Cerebellar cortex (tissue), 1 donor: ENCODE measurements at places on chromosomes 2 and 18.

- no peak for DNase-seq
Measured at GRCh38 chr2:165277860-165278656, 38.8 kb downstream of the SCN2A start.

DNA sequence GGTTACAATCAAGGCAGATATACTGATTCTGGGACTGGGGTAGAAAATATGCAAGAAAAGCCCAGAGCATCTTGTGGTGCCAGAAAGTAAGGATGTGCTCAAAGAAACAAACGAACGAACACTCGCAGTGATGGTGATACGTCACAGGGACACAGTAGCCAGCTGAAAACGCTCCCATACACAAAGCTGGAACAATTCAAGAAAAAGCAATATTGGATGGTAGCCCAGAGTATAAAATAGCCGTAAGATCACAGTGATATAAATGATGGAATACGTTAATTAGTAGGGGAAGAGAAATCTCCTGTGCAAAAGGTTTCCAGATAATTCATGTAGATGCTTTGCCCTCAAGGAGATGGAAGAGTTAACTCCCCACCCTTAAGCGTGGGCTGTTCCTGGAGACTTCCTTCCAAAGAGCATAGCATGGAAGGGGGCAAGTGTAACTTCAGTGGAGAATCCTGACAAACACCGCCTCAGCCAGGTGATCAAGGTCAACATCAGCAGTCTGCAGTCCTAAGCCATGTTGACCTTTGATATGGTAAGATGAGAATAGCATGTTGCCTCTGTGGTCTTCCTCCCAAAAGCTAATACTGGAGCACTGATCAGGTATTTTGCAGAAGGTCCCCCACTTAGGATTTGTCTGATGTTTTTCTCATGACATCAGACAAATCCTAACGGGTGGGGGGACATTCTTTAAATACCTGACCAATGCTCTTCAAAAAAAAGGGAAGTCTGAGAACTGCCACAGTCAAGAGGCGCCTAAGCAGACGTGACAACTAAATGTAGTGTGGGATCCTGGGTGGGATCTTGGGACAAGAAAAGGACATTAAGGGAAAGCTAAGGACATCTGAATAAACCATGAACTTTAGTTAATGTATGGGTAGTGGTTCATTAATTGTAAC is 99.0 kb downstream of the NCK2 start:
- no peak for DNase-seq

DNA sequence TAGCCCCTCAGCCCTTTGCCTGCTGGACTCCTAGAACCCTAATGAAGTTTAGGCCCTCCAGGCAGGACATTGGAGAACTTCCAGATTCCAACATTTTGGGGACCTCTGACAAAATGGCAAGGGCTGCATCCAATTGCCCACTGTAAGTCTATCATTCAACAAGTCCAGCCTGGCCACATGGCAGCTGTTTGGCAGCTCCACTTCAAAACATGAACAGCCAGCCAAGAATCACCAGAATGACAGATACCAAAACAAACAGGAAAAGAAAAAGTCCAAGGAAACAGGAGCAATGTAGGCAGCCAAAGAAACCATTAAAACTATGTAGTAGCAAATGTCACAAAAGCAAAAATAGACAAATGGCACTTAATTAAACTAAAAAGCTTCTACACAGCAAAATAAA is 25.5 kb downstream of the SLC4A5 start:
- no peak for DNase-seq

GRCh38 chr2:71216501-71216900 is 10.4 kb downstream of the PAIP2B start:
- DNase-seq = no peak

- no peak for DNase-seq
Measured at GRCh38 chr18:58520969-58521368, 107.9 kb downstream of the ALPK2 start.

DNA sequence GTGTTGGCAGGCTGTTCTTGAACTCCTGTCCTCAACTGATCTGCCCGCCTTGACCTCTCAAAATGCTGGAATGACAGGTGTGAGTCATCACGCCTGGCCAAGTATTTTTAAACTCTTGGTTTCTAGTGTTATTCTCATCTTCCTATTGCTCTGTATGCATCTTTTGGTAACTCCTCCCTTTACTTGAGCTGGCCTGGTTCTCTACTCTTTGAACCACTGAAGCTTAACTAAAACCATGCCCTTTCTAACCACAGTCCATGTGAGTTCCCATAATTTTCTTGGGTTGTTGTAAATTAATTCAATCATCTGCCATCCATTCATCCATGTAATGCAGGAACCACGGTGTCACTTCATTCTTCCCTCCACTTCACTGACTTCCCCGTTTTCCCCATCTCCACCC is 1131.3 kb downstream of the DPP10 start:
- no peak for DNase-seq

DNA sequence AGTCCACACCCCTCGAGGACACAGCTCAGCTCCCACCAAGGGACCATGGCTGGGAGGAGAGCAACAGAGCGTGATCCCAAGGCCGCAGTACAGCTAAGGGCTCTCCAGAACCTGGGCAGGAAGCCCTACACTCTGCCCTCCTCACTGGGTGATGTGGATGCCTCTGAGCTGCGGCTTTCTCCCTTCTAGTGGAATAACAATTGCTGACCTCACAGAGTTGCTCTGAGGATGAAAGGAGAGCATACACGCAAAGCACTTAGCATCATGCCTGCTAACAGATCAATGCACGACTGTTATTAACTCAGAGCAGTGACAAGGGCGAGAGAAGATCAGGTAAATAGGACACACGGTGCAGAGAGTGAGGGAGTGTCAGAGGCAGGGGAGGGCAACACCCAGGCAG is 74.2 kb downstream of the ZFP36L2 start:
- no peak for DNase-seq

DNA sequence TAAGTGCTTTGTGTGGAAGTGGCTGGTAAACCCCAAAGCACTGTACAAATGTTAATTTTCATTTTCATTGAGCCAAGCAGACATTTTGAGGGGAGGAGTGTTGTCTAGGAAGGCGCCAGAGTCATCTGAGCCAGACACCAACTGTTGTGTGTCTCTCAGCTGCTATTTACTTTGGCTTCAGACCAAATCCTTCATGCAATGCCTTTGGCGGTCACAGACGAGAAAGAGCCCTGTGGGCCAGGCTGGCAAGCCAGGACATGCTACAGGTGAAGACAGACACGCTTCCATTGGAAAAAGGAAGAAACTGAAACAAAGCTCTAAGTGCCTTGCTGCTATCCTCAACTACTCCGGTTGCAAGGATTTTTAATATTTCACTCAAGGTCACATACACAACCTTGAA is 115.4 kb upstream of the CDC42EP3 start:
- DNase-seq = no peak

GRCh38 chr18:36693931-36694620 is 134.7 kb downstream of the TPGS2 start:
- no peak for DNase-seq

GRCh38 chr2:189673661-189674373 is 653 bp upstream of the ANKAR start:
- peak; percentile 47 for DNase-seq

DNA sequence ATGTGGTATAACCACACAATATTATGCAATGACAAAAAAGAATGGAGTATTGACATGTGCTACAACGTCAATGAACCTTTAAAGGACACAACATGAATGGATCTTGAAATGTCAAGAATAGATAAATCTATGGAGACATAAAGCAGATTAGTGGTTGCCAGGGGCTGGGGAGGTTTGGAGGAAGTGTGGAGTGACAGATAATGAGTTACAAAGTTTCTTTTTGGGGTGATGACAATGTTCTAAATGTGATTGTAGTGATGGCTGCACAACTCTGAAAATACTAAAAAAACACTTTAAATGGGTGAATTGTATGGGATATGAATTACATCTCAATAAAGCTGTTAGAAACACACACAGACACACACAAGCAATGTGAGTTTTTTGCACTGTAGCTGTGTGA is 37.4 kb upstream of the C1D start:
- no peak for DNase-seq

DNA sequence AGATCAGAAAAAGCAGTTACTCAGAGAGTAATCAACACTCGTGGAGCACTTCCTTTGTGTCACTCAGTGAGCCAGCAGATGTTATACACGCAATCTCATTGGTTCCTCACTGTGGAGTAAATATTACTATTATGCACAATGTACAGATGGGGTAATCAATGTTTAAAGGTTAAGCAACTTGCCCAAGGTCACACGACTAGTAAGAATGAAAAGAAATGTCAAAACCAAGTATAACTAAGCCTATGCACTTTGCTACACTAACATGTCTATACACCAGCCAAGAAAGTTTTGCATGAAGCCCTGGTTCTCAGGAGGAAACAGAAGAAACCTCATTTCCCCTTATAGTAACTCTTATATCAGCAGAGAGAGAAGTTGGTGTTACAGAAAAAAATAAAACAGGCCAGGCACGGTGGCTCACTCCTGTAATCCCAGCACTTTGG is 5.4 kb downstream of the METTL21A start:
- no peak for DNase-seq

GRCh38 chr2:84942964-84943421 is 28.0 kb upstream of the KCMF1 start:
- DNase-seq = no peak

DNA sequence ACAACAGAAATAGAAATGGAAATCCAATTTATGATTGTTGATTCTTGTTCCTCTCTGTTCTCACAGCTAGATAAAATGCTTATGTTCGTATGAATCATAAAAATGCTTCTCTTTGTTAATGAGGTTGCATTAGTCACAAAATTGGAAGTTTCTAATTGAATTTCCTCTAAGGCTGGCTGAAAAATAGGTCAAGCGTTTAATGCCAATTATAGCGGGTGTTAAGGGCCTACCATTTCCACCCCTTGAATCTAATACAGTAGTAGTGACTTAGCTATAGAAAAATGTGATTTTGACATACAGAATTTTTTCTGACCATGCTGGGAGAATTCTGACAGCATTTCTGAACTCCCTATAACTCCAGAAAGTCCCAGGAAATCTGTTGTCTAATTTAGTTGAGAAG is 107.1 kb downstream of the TTN start:
- no peak for DNase-seq

GRCh38 chr2:12675801-12676200 is 40.9 kb upstream of the TRIB2 start:
- no peak for DNase-seq

- DNase-seq = peak; percentile 15
Measured at GRCh38 chr2:56077359-56077915, 106.4 kb upstream of the CCDC85A start.

DNA sequence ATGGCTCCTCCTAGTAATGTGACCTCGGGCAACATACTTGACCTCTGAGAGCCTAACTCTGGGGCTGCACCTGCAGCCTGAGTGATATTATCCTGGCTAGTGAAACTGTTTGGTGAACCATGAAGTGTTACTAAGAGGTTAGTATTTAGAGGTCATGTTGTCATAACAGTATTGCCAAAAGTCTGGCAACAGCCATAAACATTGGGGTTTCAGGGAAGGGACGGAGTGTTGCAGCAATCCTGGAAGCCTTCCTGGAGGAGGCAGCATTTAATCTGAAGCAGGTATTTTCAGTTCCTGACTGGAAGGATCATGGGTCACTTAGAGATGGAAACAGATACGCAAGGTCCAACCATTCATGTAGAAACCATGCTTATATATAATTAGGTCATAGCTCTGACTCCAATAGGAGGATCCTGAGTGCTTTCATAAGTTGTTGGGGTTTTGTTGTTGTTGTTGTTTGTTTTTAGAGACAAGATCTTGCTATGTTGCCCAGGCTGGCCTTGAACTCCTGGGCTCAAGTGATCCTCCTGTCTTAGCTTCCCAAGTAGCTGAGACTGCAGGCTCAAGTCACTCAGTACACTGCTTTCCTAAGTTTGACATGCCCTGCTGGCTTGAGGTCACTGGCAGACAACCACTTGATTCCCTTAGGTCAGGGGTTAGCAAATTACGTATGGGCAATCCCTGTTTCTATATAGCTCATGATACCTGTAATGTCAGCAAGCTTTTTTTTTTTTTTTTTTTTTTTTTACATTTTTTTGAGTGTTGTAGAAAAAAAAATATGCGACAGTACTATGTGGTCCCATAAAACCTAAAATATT is 21.5 kb downstream of the GPR39 start:
- no peak for DNase-seq

DNA sequence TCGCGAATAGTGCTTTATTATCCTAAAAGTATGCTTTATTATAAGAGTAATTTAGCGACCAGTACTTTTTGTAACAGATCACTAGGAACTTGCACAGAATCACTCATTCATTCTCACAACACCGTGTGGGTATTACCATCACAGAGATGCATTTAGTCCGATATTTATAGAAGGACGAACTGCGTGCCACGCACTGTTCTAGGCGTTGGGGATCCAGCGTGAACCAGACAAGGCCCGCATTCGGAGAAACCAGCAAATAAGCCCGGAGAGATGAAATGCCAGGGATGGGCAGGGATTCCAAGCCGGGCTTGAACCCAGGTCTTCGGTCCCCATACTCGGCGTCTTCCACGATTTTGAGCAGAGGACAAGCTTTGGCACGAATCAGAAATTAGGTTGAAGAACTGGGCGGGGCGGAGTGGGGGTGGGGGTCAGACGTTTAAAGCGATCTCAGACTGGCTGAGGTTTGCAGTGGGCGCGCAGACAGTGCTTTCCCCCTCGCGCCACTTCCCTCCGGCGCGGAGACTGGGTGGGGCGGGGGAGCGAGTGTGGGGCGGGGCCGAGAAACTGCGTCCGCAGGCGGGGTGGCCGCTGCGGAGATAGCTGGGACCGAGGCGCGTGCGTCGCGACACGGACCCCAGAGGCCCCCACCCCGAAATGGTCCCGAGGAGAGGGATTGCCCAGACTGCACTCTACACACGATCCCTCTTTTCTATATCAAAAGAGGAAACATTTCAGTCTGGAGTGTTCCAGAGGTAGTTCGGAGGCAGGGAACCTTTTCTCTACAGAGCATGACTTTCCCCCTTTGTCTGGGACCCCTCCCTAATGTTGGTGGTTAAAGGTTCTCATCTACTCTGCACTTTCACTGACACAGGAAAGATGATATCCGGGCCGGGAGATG is 1.1 kb upstream of the CXCR4 start:
- DNase-seq = no peak

DNA sequence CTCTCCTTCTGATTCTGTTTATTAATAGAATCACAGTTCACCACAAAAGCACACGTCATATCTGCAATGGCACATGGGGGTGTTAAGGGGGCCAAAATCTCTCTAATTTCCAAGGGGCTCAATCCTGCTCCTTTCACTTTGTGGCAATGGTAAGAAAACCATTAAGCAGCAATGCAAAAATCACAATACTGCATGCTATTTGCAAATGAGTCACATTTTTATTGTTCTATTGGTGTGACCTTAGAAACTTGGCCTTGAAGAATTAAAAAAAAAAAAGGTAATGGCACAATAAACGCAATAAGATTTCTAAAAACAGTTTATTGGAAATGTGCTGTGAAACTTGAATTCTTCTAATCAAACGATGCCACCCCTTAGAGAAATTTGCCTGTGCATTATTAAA is 251.5 kb downstream of the ZNF521 start:
- no peak for DNase-seq

DNA sequence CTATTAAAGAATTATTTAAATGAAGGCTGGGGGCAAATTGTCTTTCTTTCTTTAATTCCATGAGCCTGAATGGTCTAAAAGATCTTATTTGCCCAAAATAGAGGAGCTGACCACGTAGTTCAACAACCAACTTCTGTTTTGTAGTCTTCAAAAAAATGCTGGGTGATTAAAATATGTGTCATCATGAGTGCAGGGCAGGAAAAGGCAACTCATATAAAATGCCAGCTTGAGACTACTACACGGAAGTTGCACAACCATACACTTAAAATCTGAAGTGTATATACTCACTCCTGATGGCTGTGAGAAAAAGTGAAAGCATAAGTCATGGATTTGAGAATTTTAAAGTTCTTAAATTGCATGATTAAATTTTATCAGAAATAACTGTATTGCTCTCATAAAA is 210.9 kb downstream of the DYM start:
- DNase-seq = no peak

- DNase-seq = peak; percentile 16
Measured at GRCh38 chr2:233977296-233977837, 60.2 kb downstream of the TRPM8 start.
